ENCODE measurements at places on chromosomes 12 and 14.

- no peak overlapping the region for H3K27ac ChIP-seq
- no peaks in the 10 kb centered on the region for H3K27me3 ChIP-seq
- no peak overlapping the region for H3K4me3 ChIP-seq
- H3K4me1 ChIP-seq, result no peaks in the 10 kb centered on the region
- H3K36me3 ChIP-seq, result no peaks in the 10 kb centered on the region
- DNase-seq, result no peak
Measured at GRCh38 chr14:44497148-44497547, 9.9 kb downstream of the FSCB start.

DNA sequence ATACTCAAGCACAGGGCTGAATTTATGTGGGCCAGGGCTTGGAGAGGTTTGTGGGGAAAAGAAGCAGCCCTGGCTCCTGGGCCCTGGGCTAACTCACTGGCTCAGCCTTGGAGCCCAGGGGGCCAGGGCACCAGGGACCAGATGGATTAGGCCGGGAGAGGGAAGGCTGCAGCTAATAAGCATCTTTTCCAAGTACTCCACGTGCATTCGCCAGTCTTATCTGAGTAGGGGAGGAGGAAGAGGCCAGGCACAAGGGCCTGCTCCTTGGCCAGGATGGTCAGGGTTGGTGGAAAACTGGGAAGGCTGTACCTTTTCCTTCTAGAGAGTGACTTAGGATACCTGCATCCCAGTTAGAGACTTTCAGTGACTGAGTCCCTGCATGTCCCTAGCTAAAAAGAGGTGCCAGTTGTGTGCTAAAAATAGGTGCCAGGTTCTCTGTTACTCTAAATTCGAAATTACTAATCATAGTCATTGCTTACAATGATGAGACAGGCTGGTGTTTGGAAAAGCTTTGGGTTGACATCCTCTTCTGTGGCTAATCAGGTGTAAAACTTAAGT is 1.3 kb downstream of the GLRX5 start:
- no peak for DNase-seq
- H3K36me3 ChIP-seq, result no peaks in the 10 kb centered on the region
- H3K4me3 ChIP-seq, result peak overlapping the region; percentile 96
- H3K27me3 ChIP-seq, result no peaks in the 10 kb centered on the region
- H3K4me1 ChIP-seq, result peaks cover 47% of the 10 kb centered on the region

- H3K27me3 ChIP-seq, result peaks cover 34% of the 10 kb centered on the region
- H3K36me3 ChIP-seq, result peaks cover 2% of the 10 kb centered on the region
- no peak for DNase-seq
Measured at GRCh38 chr14:72824051-72824450, 69.8 kb downstream of the DPF3 start.

- no peak for DNase-seq
- H3K4me3 ChIP-seq, result no peak overlapping the region
- no peak overlapping the region for H3K27ac ChIP-seq
- peaks cover 8% of the 10 kb centered on the region for H3K4me1 ChIP-seq
Measured at GRCh38 chr12:6367065-6367968, 8.0 kb downstream of the SCNN1A start.

- H3K4me1 ChIP-seq, result peaks cover 79% of the 10 kb centered on the region
- no peak for DNase-seq
Measured at GRCh38 chr12:6954316-6955107, 3.4 kb downstream of the PTPN6 start.

- no peak overlapping the region for H3K27ac ChIP-seq
- H3K4me1 ChIP-seq, result no peaks in the 10 kb centered on the region
- no peaks in the 10 kb centered on the region for H3K36me3 ChIP-seq
- DNase-seq, result peak; percentile 52
- H3K27me3 ChIP-seq, result peaks cover 30% of the 10 kb centered on the region
- H3K4me3 ChIP-seq, result peak overlapping the region; percentile 15
Measured at GRCh38 chr14:74217672-74218448, 21.4 kb upstream of the VSX2 start.

DNA sequence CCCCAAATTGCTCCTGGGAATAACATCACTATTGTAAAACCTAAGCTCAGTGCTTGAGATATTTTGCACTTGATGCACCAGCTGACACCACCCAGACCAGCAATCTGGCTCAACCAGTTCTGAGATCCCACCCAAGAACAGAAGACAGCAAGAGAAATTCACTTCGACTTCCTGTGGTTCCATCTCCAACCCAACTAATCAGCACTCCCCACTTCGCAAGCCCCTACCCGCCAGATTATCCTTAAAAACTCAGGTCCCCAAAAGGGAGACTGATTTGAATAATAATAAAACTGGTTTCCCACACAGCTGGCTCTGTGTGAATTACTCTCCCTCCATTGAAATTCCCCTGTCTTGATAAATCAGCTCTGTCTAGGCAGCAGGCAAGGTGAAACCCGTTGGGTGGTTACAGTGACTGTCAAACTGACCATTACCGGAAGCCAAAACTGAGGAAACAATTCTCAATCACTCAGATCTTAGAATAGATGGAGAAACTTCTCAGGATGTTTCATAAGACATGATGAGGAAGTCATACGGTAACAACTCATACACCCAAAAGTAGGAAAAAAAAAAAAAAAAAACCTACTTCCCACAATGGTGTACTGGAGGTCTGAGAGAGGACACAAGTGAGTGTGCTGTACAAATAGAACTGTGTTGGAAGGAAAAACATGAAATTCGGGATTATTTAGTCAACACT is 92.4 kb downstream of the TMTC1 start:
- H3K27me3 ChIP-seq, result peaks cover 16% of the 10 kb centered on the region
- no peaks in the 10 kb centered on the region for H3K4me1 ChIP-seq
- H3K4me3 ChIP-seq, result no peak overlapping the region
- DNase-seq, result no peak
- no peak overlapping the region for H3K27ac ChIP-seq

DNA sequence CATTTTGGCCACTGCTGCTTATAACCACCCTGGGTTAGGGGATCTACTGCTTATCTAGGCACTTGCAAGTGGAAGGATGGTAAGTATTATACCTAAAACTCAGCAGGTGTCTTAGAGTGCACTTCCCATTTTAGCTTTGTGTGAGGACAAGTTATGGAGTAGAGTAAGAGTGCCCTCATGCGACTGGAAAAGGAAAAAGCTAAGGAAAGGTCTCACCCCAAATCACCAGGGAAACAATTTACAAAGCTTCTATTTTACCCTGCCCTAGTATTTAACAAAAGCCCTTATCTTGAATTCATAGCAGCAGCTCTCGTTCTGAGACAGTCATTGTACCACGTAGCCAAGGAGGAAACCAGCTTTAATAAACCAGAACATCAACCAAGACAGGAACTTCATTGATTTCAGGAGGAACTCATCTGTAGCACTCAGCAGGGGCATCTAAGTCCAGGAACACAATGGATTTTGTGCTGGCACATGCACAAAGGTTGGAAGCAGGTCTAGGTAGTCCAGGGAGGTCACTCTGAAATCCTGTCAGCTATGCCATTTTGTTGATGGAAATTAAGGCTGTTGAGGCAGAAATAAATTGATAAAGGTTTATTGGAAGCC is 2.9 kb downstream of the RDH12 start:
- H3K4me3 ChIP-seq, result no peak overlapping the region
- H3K36me3 ChIP-seq, result no peaks in the 10 kb centered on the region
- peaks cover 7% of the 10 kb centered on the region for H3K27me3 ChIP-seq
- no peak for DNase-seq

DNA sequence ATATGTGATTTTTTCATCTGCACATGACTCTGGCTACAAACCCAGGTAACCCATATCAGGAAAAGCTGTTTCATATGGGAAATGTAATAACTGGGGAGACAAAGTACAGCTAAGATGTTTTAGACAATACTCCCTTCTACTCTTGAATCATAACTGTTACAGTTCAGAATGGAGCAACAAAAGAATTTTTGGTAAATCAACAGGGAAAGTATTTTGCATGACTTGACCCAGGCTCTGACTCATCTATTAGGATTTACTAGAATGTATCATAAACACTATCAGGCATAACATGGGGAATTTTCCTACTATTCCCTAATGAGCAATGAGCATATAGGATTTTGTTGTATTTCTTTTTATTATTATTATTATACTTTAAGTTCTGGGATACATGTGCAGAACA is 553.0 kb downstream of the SLC16A7 start:
- H3K4me1 ChIP-seq, result no peaks in the 10 kb centered on the region
- H3K27me3 ChIP-seq, result no peaks in the 10 kb centered on the region
- no peaks in the 10 kb centered on the region for H3K36me3 ChIP-seq

- H3K36me3 ChIP-seq, result peaks cover 2% of the 10 kb centered on the region
- no peak for DNase-seq
- H3K4me1 ChIP-seq, result peaks cover 18% of the 10 kb centered on the region
- peak overlapping the region; percentile 34 for H3K27ac ChIP-seq
- H3K27me3 ChIP-seq, result peaks cover 15% of the 10 kb centered on the region
Measured at GRCh38 chr12:4819654-4820053, 90.1 kb upstream of the KCNA1 start.

DNA sequence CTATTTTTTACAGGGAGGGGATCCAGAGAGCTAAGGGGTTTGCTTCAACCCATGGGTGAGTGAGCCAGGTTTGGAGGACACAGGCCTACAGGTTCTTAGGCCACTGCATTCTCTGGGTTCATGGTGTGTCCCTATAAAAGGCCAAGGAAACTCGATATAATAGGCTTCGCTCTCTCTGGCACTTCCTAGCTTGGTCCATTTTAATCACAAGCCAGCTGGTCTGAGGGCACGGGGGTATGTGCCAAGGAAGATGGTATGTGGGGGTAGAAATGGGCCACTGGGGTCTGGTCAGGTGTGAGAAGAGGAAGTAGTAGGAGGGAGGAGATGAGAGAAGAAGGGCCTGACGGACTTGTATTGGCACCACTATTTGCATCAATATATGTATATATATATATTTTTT is 4.9 kb downstream of the ETV6 start:
- peaks cover 69% of the 10 kb centered on the region for H3K4me1 ChIP-seq
- peaks cover 4% of the 10 kb centered on the region for H3K36me3 ChIP-seq
- peak overlapping the region; percentile 96 for H3K27ac ChIP-seq

All from T-helper 17 cell (primary cell).